ENCODE measurements at places on chromosomes 16 and 17.

GRCh38 chr17:82110298-82110697, 12.3 kb upstream of the FASN start:
- no peak for DNase-seq

DNA sequence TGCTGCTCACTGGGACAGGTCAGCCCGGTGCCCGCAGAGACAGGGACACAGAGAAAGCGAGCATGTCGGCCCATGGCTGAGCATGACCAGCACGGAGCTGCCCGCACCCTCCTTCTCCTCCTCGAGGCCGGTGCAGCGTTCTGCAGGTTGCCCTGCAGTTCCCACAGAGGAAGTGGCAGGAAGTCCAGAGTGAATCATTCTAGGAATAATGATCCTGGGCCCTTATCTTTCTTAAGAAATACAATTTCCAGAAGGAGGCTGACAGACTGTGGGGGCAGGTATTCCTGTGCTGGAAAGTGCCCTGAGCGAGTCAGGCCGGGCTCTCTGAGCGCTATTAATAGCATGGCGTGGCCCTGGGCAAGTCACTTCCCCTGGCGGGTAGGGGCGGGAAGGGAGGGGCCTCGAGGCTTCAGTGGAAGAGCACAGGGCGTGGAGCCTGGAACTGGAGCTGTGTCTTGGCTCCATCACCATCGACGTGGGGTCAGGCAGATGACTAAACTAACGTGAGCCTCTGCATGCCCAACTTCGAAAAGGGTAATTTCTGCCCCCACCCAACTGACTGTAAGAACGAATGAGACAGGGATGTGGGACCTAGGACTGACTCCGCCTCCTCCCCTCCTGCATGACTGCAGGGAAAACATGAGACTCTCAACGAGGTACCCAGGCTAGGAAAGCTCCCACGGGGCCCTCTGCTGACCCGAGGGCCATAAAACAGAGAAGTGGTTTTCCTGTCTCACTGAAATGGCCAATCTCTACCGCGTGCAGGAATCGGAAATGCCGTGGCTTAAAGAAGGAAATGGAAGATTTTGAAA, 9.8 kb downstream of the TMEM204 start:
- no peak for DNase-seq

DNA sequence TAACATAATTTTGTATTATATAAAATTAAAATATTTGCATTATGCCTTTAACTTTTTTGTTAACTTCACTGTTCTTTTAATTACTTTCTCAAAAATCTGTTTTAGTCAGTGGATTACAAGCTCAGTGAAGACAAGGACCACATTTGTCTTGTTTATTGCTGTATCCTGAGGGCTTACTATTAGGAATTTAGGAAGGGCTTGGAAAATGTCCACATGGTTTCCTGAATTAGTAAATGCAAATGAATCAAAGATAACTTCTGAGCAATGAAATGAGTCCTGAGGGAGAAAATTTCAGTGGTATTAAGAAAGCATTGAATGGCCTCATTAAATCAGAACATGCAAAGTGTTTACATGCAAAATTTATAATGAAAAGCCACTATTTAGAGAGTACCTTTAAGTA, 1293.2 kb upstream of the GOT2 start:
- no peak for DNase-seq

GRCh38 chr16:70348991-70349390, 2.3 kb downstream of the DDX19A start:
- DNase-seq: no peak

- no peak for DNase-seq
Observed at GRCh38 chr17:42361781-42362186, 26.5 kb downstream of the STAT3 start.

DNA sequence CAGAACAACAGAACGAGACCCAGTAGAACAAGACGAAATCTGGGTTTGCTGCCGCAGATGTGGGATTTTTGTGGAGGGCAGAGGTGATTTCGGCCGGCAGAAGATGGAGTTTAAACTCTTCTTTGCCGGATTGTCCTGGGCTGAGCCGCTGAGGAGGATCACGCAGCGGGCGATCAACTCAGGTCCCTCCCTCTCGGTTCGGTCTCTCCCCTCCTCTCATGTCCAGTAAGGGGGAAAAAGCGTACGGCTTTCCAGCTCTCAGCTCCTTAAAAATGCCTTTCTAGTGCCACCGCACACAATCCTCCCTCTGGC, 2.5 kb downstream of the PHF12 start:
- no peak for DNase-seq
